SJSA1 (cell line): ENCODE measurements at places on chromosomes 1 and 21. TPM values are rescaled to one million over a fixed set of nuclear protein-coding genes. Genes with fewer than 3 reads are reported as not detected.
A peak's percentile ranks its signal among the peaks of the same experiment; 100 is the strongest.

GRCh38 chr1:8689431-8690252, 127.8 kb downstream of the RERE start:
- no peak overlapping the region for H3K4me3 ChIP-seq
- H3K36me3 ChIP-seq = no peaks in the 10 kb centered on the region
- H3K27ac ChIP-seq = no peak overlapping the region
- no peaks in the 10 kb centered on the region for H3K27me3 ChIP-seq

The RBM11 gene
- not detected in 2 replicates for total RNA-seq

GRCh38 chr1:29672416-29673227, 436.3 kb downstream of the PTPRU start:
- no peaks in the 10 kb centered on the region for H3K36me3 ChIP-seq
- peaks cover 7% of the 10 kb centered on the region; the same call in 1 of the 2 replicates for H3K27me3 ChIP-seq
- peak; percentile 22 for DNase-seq
- no peak overlapping the region for H3K27ac ChIP-seq

The CR1L gene
- not detected in 2 replicates for total RNA-seq

The PGBD5 gene
- total RNA-seq = 1.3 TPM in 1 of 2 replicates, not detected in the other

DNA sequence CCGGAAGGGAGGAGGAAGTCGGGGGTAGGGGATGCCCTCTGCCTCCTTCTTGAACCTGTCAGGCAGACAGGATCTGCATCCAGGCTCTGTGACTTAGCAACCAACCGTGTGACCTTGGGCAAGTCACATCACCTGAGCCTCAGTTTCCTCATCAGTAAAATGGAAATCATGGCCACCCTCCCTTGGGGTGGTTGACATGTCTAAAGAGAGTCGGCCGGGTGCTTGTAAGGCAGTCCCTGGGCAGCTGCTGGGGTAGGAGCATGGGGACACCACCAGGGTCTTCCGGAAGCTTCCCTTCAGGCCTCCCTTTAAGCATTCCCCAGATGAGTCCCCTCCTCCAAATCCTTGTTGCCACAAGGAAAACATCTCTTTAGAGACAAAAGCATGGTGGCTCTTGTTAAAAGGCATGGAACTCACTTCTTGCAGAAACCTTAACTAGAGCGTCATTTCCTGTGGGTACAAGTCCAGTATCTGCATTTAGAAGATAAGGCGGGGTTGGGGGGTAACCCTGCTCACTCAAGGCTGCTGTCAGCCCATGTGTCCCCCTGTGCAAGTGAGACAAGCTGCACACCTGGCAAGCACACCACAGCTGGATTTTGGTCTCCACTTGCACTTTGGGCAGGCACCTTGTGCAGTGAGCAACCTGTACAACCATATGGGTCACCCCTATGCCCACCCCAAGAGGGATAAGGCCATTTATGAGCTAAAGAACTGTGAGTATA, 10.4 kb downstream of the CLCNKB start:
- H3K27ac ChIP-seq = no peak overlapping the region
- no peak overlapping the region for H3K4me3 ChIP-seq
- DNase-seq = no peak
- H3K4me1 ChIP-seq = no peaks in the 10 kb centered on the region

The LCE2A gene
- total RNA-seq = not detected in 2 replicates

DNA sequence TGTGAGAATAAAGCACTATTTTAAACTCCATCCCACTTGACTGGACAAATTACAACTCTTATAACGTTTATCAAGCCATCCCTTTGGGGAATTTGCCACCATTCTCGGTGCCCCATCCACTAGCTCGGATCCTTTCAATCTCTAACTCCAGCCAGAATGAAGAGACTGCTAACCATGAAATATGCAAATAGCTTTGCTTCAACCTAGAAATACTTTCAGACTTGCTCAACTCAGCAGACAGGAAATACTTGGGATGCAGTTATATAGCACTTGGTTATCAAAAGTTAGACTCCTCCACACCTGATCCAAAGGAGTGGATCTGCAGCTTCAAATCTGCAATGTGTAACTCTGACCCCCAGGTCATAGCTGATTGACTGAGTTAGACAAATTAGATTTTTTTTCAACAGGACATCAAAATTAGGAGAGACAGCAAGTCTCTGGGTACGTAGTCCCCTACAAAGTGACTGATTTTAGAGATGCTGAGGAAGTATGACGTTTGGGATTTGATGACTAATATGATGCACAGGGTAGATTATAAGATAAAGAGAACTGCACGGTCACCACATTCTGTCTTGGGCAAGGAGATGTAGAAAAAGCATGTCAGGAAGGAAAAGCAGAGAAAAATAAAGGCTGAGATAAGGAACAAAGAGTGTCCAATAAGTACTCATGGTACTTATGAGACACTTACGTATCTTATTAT, 496.0 kb downstream of the AGBL4 start:
- H3K27me3 ChIP-seq = no peaks in the 10 kb centered on the region
- H3K4me1 ChIP-seq = no peaks in the 10 kb centered on the region
- H3K36me3 ChIP-seq = no peaks in the 10 kb centered on the region
- H3K27ac ChIP-seq = no peak overlapping the region

DNA sequence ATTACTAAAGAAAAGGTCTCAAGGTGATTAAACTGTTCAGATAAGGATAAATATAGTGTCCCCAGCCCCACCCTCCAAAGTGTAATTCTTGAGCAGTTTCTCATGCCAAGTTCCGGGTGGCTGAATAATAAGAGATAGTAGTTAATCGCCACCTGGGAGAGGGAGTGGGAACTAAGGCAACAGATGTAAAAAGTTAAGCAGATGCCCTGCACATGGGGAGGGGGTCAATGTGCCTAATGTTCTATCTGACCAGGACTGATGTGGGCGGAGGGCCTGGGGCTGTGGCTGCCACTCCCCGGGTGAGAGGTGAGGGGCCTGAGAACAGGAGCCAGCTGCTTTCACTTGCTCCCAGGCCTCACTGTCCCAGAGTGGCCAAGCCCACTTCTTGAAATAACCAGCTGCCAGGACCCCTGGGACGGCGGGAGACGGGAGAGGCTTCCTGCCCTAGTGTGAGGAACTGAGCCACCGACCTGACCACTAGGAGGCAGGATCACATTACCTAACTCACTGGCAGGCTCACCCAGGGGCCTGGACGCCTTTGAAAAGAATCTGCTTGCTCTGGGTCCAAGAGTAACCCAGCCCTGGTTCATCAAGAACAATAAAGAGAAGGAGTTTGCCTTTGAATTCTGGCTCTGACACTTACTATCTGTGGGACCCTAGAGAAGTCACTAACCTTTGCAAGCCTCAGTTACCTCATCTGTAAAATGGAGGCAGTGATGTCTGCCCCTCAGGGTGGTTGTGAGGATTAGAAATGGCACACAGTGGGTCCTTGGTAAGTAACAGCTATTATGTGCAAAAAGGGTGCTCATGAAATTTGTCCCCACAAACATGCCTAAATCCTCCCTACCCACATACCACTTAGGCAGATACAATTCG, 179.2 kb downstream of the ATG4C start:
- peak; percentile 10 for DNase-seq
- no peaks in the 10 kb centered on the region for H3K36me3 ChIP-seq
- H3K4me3 ChIP-seq = no peak overlapping the region
- H3K27me3 ChIP-seq = peaks cover 4% of the 10 kb centered on the region; the same call in 1 of the 2 replicates
- H3K4me1 ChIP-seq = no peaks in the 10 kb centered on the region
- H3K27ac ChIP-seq = no peak overlapping the region

DNA sequence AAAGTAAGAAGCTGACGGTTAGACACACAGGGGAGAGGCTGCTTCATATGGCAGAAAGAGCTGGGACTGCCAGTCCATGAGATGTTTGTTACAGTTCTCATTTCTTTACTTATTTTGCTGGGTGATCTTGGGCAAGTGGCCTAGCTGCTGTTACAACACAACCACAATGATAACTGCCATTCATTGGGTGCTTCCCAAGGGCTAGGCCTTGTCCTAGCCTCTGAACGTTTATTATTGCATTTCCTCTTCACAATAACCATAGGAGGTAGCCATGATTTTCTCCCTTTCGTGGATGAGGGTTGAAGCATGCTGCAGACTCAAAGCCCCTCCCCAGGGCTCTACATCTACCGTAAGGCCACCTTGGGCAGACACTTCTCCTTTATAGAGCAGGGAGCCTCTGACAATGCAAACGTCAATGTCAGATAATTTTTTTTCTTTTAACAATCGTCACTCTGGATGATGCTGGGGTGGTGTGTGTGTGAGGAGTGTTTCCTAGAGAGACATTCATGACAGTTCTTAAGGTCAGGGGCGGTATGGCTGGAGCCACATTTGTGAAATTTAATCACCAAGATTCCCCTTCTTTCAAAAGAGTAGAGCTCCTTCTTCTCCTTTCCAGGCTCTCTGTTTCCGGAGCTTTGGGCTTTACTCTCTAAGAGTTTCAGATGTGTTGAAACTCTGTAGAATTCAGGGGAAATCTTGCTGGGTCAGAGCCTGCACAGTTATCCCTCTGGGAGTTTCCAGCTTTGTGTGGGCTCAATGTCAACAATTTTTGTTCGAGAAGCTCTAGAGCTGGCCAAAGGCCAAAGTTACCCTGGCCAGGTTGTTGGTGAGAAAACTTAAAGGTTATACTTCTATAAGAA, 138.5 kb upstream of the SGIP1 start:
- DNase-seq = no peak
- no peak overlapping the region for H3K27ac ChIP-seq
- peaks cover 8% of the 10 kb centered on the region for H3K4me1 ChIP-seq
- H3K36me3 ChIP-seq = no peaks in the 10 kb centered on the region
- no peaks in the 10 kb centered on the region for H3K27me3 ChIP-seq

The PEAR1 gene
- 0.53 and 1.0 TPM in 2 replicates for total RNA-seq

- H3K27me3 ChIP-seq = peaks cover 9% of the 10 kb centered on the region
- 0 out of 2 replicates have a peak, but pooled peaks cover 5% of the 10 kb centered on the region for H3K4me1 ChIP-seq
- H3K36me3 ChIP-seq = no peaks in the 10 kb centered on the region
- no peak overlapping the region for H3K27ac ChIP-seq
Observed at GRCh38 chr1:181179987-181180365, 91.5 kb downstream of the IER5 start.

The IGSF3 gene
- 3.5 and 5.8 TPM in 2 replicates for total RNA-seq

GRCh38 chr1:36108314-36108713, 16.7 kb downstream of the COL8A2 start:
- no peak overlapping the region for H3K4me3 ChIP-seq
- peaks cover 21% of the 10 kb centered on the region for H3K4me1 ChIP-seq
- DNase-seq = peak; percentile 88

The ATP6V0B gene
- total RNA-seq = 154 and 235 TPM in 2 replicates

DNA sequence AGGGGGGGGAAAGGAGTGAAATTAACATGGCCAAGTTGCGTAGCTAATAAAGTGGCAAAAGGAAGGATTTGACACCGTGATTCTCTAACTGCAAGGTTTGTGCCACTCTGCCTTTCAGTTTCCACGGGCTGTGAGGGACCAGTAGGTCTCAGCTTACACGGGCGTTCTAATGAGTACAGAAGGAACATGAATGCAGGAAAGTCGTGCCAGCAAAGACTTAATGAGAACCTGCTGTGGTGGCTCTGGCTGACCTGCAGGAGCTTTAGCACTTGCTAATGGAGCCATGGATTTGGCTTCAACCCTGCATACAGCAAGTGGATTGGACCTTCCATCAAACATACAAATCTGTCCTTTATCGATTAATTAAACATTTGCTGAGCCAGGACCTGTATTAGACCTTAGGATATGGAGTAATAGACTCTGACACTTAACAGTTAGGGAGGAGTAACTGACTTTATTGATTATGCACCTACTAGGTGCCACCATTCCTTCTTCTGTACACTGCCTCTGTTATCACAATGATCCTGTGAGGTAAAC, 15.1 kb upstream of the PITHD1 start:
- H3K27ac ChIP-seq = no peak overlapping the region
- no peak for DNase-seq
- no peaks in the 10 kb centered on the region for H3K27me3 ChIP-seq
- H3K4me1 ChIP-seq = no peaks in the 10 kb centered on the region

DNA sequence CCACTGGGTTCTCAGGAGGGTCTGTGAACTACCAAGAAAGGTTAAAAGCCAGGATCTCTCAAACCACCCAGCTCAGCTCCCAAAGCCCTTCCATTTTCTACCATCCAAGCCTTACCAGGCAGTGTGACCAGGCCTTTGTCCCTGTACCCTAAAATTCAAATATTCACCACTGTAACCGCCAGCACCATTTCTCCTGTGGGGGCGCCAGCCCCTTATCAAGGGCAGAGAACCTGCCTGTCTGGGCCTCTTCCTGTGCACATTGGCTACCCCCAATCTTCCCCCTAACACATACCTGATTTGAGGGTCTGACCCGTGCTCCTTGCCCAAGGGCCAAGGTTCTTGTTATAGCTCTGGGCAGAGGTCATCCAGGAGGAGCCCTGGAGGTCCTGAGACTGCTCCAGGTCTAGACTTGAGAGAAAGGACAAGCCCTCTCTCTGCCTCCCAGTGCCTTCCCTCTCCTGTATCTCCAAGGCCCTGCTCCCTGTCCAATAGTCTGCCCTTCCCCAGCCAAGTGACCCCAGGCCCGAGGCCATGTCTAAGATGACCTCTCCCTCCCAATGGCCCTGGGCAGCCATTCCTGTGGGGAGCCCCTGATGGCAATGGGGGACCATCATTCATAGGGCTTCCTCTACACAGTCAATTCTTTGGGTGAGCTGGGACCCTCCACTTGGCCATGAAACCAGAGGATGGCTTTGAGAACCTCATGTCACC, 78.5 kb downstream of the FHAD1 start:
- H3K27ac ChIP-seq = peak overlapping the region; percentile 74
- peaks cover 49% of the 10 kb centered on the region for H3K4me1 ChIP-seq
- no peaks in the 10 kb centered on the region for H3K27me3 ChIP-seq
- no peak overlapping the region for H3K4me3 ChIP-seq
- H3K36me3 ChIP-seq = no peaks in the 10 kb centered on the region
- DNase-seq = no peak

- H3K36me3 ChIP-seq = no peaks in the 10 kb centered on the region
- DNase-seq = no peak
- no peak overlapping the region for H3K27ac ChIP-seq
- no peak overlapping the region for H3K4me3 ChIP-seq
- no peaks in the 10 kb centered on the region for H3K27me3 ChIP-seq
- no peaks in the 10 kb centered on the region; the same call in 1 of the 2 replicates for H3K4me1 ChIP-seq
Observed at GRCh38 chr1:16924216-16924918, 2.6 kb downstream of the CROCC start.

The IL12RB2 gene
- not detected in 2 replicates for total RNA-seq

The TAS1R1 gene
- not detected in 2 replicates for total RNA-seq

- no peaks in the 10 kb centered on the region for H3K27me3 ChIP-seq
- H3K36me3 ChIP-seq = no peaks in the 10 kb centered on the region
- H3K4me3 ChIP-seq = no peak overlapping the region
- DNase-seq = no peak
- no peak overlapping the region for H3K27ac ChIP-seq
Observed at GRCh38 chr1:82813386-82813785, 1012.7 kb downstream of the ADGRL2 start.

DNA sequence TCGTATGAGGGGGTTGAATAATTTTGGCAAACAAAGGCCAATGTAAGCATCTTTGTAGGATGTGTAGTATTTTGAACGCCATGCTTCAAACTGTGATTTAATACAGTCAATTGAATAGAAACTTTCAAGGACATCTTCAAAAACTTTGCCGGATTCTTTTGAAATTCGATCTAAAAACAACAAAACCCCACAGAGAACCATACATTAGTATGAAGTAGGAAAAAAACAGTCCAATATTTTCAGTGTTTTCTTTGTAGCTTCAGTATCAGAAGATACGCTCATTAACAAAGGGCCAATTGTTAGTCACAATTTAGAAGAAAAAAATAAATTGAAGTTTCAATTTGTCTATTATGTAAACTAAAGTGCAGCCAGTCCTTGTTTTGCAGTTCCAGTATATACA, 20.7 kb upstream of the SYNJ1 start:
- H3K27me3 ChIP-seq = no peaks in the 10 kb centered on the region
- no peak for DNase-seq
- H3K36me3 ChIP-seq = peaks cover 82% of the 10 kb centered on the region
- H3K4me1 ChIP-seq = no peaks in the 10 kb centered on the region
- no peak overlapping the region for H3K4me3 ChIP-seq

GRCh38 chr1:7420098-7420445, 351.0 kb upstream of the VAMP3 start:
- no peaks in the 10 kb centered on the region for H3K36me3 ChIP-seq
- H3K4me1 ChIP-seq = no peaks in the 10 kb centered on the region
- no peak overlapping the region for H3K27ac ChIP-seq
- no peaks in the 10 kb centered on the region for H3K27me3 ChIP-seq
- no peak overlapping the region for H3K4me3 ChIP-seq
